ENCODE measurements at places on chromosomes 5 and 9.

DNA sequence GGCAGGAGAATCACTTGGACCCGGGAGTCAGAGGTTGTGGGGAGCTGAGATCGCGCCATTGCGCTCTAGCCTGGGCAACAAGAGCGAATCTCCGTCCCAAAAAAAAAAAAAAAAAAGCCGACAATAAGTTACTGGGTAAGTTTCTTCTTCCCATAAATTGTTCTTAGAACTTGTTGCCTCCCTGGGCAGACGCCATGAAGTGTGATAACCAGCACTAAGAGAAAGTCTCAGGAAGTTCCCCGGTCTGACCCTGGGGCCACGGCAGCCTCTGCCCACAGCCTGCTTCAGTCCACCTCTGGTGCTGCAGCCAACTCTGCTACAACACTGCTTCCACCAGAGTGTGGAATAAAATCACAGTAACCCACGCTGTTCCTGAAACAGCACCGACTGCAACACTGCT is 19.1 kb downstream of the LPCAT1 start:
- no peak for DNase-seq

GRCh38 chr5:74401281-74401945 is 239.1 kb downstream of the ENC1 start:
- no peak for DNase-seq

DNA sequence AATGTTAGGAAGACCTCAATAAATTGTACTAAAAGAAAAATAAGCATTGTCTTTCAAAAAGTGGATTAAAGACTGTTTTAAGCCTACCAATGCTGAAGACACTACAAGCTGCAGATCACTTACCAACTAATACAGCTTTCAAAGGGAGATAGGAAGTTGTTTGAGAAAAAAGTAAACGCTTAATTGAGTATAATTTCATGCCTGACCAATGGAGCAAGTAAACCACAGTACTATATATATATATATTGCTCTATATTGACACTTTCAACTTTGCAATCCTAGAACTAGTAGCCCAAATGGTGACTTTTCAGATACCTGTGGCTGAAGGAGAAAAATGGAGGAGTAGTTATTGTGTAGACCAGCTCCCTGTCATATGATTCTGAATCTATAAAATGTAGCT is 85.7 kb downstream of the FREM1 start:
- DNase-seq: no peak

DNA sequence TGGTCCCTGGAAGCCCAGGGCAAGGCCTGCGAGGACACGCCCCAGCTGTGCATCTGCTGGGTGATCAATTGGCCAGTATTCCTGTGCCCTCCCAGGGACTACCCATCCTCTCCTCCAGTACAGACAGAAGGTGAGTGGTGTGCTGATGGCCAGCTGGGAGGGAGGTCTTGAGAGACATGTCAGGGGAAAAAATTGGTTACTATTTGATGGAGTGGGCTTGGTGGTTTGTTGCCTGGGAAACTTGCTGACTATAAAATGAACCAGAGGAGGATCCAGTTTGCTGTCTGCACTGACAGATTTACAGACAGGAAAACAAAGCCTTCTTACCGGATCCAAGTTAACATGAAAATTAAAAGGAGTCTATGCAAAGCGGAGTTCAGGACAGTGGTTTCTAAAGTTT is 40.3 kb downstream of the MAP1B start:
- no peak for DNase-seq

GRCh38 chr9:33165263-33166151 is 1.6 kb downstream of the B4GALT1 start:
- DNase-seq: peak; percentile 89

All from iris pigment epithelial cell (primary cell).